ENCODE measurements at places on chromosomes 5 and 9.

DNA sequence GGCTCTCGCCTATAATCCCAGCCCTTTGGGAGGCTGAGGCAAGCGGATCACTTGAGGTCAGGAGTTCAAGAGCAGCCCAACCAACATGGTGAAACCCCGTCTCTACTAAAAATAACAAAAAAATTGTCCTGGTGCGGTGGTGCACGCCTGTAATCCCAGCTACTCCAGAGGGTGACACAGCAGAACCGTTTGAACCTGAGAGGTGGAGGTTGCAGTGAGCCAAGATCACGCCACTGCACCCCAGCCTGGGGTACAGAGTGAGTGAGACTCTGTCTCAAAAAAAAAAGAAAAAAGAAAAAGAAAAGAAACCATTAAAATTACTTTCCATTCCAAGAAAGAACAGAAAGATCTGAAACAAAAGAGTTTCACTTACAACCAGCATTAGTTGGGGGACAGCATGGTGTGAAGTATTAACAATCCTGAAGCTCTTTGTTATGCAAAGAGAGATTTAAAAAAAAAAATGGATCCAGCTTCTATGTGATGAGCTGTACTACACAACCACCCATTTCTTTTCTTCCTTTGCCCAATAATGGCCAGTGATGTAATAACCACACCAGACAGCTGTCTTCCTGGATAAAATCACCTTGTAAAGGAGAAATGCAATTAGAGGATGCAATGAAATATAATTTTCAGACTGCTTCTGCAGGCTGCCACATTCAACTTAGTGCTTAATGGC is 76.9 kb downstream of the MED27 start:
- DNase-seq, result no peak

GRCh38 chr5:59188419-59189225 is 605.7 kb downstream of the RAB3C start:
- no peak for DNase-seq

GRCh38 chr5:97623441-97623840 is 440.4 kb upstream of the RIOK2 start:
- no peak for DNase-seq

GRCh38 chr9:92159058-92159457 is 43.8 kb upstream of the SPTLC1 start:
- no peak for DNase-seq

- DNase-seq, result no peak
Observed at GRCh38 chr5:175353926-175354325, 90.1 kb downstream of the DRD1 start.

- DNase-seq, result no peak
Observed at GRCh38 chr5:173643964-173644363, 27.5 kb upstream of the BOD1 start.
